ENCODE measurements at places on chromosomes 12 and 14. TPM values are rescaled to one million over a fixed set of nuclear protein-coding genes. Genes with fewer than 3 reads are reported as not detected.

The RASAL1 gene
- polyA plus RNA-seq, result not detected

DNA sequence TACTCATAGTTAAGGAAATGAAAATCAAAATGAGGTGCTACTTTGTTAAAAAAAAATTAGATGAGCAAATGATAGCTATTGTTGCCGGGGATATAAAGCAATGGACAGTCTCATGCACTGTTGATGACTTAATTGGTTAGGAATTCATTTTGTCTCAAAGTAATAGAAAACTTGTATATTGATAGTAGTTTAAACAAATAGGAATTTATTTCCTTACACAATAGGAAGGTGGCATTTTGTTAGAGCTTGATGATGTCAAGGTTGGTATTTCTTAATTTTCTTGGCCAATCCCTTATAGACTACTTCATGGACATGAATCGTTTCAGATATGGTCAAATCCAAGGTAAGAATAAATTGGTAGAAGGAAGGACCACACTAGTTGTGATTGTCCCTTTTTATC lies 7.8 kb downstream of the PRPF39 start:
- peak; percentile 36 for DNase-seq

The C12orf60 gene
- polyA plus RNA-seq, result 1.1 TPM

DNA sequence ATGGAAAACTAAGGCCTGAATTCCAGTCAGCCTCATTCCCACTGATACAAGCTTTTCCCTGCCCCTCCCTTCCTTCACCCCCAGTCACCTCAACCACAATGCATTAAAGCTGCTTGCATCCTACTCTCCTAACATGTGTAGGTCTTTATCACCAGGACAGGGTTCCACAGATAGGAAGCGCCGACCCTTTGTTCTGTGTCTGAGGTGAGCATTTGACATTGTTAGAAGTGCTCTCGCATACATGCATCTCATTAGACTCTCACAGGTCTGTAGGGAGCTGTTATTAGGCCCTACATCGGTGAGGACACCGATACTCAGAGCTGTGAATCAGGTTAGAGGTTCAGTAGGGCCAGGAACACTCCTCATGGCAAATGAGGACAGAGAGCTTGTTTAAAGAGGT lies 13.2 kb upstream of the EDDM3A start:
- no peak for DNase-seq

The KRT73 gene
- not detected for polyA plus RNA-seq

The PCBP2 gene
- polyA plus RNA-seq, result 409 TPM

- DNase-seq, result no peak
Observed at GRCh38 chr14:99245564-99246511, 26.2 kb downstream of the BCL11B start.

- no peak for DNase-seq
Observed at GRCh38 chr12:55392032-55392795, 8.1 kb upstream of the OR6C65 start.

- no peak for DNase-seq
Observed at GRCh38 chr12:6638305-6638704, 2.5 kb upstream of the LPAR5 start.

- DNase-seq, result no peak
Observed at GRCh38 chr14:99029145-99029915, 242.7 kb downstream of the BCL11B start.

The COCH gene
- 0.17 TPM for polyA plus RNA-seq
